Fibroblast of skin of left biceps (primary cell): ENCODE measurements at places on chromosomes 12 and 14.

DNA sequence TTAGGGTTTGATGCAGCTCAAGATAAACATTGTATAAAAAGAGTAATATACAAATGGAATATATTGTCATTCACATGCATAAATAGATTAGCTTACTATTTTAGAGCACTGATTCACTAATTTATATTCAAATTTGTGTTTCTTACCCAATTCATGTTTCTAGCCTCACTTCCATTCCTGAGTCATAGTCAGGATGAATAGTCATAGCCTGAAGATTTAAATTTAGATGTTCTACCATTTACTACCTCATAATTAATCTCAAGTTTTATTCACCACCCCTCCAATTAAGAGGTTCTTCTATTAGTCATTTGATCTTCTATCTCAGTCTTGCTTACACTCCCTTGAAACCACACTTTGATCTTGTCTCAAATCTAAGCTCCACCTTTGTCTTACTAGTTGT, 38.7 kb downstream of the ANO4 start:
- DNase-seq = no peak

DNA sequence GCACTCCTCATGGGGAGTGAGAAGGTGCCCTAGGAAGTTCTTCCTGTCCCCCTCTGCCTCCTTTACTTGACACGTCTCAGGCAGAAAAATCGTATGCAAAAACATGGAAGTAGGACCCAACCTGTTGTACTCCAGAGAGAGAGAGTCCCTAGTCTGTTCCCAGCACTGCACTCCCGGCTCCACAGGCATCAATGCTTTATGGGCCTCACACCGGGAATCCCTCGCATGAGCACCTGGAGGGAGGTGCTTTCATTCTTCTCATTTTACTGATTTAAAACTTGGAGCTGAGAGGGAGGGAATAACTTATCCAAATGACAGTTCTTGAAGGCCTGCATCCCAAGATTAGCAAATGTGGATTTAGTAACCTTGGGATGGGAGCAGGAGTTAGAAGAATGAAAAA, 1101.4 kb downstream of the BCL11B start:
- no peak for DNase-seq

GRCh38 chr12:2074792-2075191, 22.0 kb downstream of the CACNA1C start:
- DNase-seq = no peak

DNA sequence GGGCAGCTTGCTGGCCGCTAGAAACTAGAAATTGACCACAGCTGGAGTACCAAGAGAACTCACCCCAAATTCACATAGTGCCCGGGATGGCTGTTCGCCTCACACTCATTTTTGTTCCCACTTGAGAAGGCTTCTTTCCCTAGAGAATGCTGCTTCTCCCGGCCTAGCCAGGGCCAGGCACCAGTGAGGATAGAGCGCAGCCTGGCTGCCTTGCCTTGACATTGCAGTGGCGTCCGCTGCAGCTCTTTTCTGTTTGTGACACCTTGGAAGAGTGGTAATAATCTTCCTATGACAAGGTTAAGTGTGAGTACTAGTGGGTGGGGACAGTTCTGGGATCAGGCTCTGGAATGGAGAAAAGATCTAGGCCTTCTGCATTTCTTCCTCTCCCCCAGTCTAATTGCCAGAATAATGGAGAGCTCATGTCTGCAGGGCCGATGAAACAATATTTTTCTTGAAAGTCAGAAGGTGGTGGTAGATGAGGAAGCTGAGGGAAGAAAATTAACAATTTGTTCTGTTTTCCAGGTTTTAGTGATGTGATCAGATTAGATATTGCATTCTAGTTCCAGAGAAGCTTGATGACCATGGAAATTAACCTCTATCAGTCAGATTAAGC, 3.7 kb downstream of the TMEM253 start:
- peak; percentile 36 for DNase-seq
